ENCODE measurements at places on chromosomes 11 and 22.

GRCh38 chr11:1817000-1817399, 17.8 kb upstream of the SYT8 start:
- DNase-seq = no peak

- no peak for DNase-seq
Observed at GRCh38 chr11:123180574-123180973, 14.5 kb downstream of the CLMP start.

DNA sequence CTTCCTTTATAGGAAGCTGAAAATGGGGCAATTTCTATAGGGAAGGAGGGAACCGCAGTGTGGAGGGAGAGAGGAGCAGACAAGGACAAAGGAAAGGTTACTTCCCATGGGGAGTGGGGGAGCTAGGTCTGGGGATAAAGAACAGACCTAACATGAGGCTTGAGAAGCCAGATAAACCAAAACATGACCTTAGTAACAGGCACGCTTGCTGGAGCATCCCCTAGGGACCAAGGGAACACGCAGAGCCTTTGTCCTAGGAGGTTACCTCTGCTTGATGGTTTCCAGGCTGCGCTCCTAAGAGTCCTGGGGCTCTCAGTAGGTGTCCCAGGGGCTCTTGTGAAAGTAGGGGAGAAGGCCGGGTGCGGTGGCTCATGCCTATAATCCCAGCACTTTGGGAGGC, 271.4 kb upstream of the NCAM1 start:
- no peak for DNase-seq

DNA sequence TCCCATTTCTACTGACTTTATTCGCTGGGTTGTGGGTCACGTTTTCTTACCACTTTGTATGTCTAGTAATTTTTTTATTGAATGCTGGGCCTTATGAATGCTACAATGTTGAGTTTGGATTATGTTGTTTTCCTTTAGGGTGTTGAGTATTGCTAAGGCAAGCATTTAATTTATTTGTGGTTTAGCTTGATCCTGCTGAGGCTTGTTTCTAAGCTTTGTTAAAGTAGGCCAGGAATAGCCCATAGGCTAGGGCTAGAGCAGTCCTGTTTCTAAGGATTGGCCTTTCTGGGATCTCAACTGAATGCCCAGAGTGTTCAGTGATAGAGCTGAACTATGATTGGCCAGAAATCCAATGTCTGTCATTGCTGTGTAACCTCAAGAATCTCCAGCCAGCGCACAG, 56.1 kb upstream of the LDLRAD3 start:
- DNase-seq = no peak

DNA sequence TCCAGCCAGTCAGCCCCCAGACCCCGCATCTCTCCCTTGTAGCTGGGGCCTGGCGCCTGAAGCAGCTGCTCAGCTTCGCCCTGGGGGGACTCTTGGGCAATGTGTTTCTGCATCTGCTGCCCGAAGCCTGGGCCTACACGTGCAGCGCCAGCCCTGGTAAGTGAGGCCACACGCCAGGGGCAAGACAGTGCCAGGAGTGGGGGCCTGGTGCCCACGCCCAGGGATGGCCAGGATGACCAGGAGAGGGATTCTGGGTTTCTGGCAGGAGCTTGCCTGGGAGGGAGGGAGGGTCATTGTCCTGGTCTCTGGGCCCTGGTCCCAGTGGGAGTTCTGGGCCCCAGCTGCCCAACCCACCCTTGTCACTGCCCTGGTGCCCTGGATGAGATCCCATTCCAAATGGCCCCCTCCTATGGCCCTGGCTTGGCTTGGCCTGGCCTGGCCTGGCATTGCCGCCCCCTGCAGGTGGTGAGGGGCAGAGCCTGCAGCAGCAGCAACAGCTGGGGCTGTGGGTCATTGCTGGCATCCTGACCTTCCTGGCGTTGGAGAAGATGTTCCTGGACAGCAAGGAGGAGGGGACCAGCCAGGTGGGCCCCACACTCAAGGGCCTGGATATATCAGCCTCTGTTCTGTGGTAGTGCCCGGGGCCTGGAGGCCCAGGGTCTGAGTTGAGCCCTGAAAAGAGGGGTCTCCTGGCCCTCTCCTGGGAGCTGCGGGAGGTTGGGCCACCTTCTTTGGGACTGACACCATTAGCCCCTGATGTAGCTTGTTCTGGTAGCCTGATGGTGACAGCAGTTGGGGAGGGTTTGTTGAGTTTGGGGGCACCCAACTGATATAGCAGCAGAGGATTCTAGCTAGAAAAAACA, 3.7 kb downstream of the SLC39A13 start:
- DNase-seq = no peak

DNA sequence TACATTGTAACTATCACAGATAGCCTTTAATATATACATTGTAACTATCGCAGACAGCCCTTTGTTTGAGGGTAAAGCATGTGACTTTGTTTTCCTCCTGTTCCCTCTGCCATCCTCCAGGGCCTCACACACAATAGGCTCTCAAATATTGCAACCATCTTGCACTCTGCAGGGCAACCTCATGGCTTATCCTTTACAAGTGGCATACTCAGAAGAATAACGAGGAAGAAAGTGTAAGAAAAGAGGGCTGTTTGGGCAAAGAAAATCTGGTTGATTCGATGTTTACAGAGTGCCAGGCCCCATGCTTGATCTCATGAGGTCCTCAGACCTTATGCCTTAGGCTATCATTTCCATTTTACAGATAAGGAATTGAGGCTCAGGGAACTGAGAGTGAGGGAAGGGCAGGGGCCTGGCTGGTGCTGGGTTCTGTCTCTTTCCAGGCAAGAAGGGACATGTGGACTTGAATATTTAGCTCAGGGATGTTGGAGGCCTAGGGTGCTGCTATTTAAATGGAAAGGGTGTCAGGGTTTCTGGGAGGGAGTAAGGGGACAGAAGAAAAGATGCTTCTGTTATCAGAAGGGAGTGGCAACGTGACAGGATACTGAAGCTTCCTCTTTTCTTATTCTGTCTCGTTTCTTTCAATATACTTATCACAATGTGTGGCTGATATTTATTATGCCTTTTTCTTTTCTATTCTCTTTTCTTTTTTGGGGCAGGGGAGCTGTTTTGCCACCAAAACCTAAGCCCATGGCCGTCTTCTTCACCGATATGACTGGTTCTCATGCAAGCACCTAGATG, 1.1 kb upstream of the SAMM50 start:
- DNase-seq = no peak

DNA sequence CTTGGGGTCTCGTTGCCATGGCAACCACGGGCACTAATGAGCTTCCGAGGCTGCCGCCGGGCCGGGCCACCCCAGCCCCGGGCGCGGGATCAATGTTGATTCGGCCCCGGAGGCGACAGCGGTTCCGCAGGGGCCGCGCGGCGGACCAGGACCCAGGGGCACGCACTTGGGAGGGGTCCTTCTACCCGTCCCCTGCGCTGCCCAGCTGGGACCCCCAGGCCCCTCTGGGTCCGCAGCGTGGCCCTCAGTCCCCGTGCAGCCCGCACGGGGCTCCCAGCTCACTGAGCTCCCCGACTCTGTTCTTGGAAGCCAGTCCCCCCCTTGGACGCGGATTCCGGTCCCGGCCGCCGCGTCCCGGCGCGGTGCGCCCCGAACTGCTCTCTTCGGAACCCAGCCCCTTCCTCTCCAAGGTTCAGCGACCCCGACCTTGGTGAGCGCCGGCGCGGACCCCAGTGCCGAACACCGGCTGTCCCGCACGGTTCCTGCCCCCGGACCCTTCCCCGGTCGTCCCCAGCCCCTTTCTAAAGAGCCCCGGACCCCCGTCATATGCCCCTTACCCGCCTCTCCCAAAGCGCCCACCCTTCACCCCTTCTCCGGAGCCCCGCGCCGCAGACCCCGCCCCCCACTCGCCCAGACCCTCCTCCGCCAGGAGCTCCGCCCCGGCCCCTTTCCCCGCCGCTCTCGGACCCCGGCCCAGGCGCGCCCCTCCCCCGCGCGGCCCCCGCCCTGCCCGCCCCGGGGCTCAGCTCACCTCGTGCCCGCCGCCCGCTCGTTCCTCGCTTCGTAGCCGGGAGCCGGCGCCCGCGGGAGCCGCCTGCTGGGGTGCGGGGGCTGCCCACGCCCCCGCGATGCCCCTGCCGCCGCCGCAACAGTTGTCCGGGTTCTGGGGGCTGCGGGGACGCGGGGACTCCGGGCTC, 18.3 kb upstream of the SHISAL1 start:
- DNase-seq = peak; percentile 67

- DNase-seq = no peak
Observed at GRCh38 chr11:71435278-71435951, 12.8 kb downstream of the DHCR7 start.

DNA sequence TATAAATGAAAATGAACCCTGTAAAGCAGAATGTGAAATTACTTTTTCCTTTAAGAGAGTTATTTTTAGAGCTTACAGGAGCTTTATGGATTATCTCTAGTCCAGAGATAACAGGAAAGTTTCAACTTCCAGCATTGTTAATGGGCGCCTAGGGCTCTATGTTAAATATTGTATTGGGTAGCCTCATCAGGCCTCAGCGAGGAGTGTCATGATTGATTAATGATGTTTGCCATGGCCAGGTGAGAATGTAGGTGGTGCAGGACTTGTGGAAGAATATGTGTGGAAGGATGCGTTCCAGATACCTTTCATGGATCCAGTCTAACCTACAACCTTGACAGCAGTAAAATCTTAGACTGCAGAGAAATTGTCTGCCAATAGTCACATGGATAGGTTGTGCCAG, 50.6 kb downstream of the ME3 start:
- DNase-seq = no peak

DNA sequence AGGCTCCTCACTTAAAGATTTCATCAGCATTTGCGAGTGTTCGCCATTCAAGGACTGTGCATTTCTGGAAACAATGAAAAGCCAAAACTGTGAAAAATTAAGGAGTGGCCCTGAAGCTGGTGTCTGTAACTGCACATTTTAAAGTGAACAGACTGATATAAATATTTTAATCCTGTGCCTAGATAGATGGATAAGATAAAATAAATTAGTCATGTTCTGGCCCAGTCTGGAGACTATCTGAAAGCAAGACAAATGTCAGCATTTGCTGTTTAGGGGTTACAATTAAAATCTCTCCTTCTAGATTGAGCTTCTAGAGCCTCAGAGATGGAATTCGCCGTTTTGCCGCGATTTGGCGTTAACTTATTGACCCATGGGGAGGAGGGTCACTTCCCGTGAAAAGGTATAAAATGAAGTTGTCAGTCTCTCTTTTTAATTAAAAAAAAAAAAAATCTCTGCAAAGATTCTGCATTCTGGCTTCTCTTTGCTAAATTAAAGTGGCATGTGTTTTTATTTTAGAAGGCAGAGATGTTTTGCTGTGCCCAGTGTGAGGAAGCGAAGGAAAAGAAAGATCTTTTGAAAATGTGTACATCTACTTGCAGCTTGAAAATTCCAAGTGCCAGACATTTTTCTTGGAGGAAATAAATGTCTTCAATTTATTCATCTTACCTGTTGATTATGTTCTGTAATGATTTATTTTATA, 79.7 kb upstream of the WNT7B start:
- no peak for DNase-seq
